Activated CD8-positive, alpha-beta T cell treated with anti-CD3 and anti-CD28 coated beads for 36 hours (primary cell): ENCODE measurements at places on chromosomes 7 and 10.

- no peak for DNase-seq
Observed at GRCh38 chr10:124011464-124011863, 81.9 kb downstream of the CHST15 start.

GRCh38 chr10:116403740-116404250 lies 23.9 kb upstream of the PNLIPRP3 start:
- DNase-seq: no peak

DNA sequence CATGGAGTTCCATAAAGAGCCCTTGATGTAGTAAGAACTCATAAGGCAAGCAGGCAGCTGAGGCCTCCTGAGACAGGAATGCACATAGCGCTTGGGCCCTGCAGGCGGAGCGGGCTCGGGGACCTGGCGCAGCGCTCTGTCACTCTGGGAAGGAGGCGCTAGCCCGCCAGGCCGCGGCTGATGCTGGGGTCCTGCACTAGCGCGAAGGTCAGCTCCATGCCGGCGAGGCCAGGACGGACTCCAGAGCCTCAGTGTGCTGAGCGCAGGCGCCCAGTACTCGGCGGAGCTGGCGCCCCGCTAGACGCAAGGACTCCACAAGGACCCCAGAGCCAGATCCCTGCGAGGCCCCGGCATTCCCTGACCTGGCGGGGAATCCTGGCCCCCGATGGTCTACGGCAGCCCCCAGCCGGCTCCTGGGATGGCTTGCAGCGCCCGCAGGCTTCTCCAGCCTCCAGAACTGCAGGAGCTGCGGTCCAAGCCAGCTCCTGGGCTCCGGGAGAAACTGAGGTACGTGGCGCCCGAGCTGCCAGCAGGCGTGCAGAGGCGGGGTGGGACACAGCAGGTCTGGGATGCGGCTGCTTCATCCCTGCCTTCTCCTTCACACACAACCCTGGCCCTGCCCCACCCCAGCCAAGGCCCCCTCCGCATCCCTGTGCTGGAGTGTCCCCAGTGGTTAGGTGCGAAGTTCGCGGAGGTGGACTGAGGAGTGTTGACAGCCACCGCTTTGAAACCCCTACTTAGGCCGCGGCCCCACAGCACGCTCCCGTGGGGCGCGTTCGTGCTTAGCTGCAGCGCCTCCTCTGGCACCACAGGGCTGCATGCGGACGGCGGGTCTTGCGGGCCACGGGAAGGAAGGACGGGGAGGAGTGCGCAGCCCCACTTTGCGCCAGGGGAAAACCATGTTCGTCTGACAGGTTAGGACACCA lies 761.5 kb upstream of the POM121L12 start:
- DNase-seq: no peak

DNA sequence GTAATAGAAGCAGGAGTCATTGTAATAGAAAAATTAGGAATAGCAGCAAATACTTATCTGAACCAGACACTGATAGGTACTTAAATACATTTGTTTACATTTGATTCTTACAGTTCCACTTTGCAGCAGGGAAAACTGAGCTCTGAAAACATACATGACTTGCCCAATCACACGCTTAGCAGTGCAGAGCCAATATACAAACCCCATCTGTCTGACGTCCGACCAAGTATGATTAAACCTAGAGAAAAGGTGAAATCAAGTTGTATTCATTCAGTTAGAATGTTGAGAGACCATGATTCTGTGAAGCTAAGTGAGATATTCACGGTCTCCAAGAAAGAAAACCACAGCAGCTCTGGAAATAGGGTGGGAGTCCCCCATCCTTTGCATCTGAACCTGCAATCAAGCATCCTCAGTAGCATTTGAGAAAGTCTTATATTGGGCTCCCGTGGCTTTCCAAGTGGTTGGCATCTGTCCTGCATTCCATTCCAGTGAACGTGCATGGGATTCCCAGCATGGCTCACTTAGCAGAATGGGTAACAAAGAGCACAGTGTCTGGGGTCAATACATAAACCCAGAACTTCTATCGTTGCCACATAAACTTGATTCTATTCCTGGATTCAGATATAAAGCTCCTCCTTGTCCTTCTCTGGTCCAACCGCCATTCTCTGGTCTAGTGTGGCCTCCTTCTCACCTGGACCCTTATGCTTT lies 148.7 kb upstream of the RSU1 start:
- no peak for DNase-seq

DNA sequence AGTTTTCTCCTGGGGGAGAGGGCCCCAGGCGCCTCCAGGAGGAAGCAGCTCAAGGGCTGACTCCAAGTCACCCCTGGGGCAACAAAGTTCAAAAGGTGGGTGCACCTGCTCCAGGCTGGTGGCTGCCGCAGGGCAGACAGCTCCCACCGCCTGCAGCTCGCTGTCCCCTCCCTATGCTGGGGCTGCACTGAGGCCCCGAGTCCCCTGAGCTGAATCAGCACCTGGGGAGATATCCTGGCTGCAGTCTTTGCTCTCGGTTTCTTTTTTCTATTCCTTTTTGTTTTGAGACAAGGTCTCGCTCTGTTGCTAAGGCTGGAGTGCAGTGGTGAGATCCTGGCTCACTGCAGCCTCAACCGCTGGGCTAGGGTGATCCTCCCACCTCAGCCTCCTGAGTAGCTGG lies 183.4 kb downstream of the DNAJB6 start:
- no peak for DNase-seq

- DNase-seq: no peak
Observed at GRCh38 chr10:85187047-85187446, 858.7 kb downstream of the CCSER2 start.

GRCh38 chr7:46756996-46757395 lies 824.9 kb downstream of the TNS3 start:
- no peak for DNase-seq

DNA sequence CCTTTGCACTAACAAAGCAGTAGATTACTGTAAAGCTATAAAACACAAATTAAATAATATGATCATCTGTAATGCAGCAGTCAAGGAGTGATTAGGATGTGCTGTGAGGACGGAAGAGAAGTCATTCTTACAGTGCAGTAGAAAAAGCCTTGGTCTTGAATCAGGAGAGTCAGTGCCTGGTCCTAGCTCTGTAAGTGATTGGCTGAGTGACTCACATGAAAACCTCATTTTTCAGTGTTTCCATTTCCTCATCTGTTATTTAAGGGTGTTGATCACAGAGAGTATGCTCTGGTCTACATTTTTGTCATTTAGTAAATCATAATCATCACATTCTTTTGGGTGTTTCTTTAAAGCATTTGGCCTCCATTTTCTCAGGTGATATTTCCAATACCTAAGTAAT lies 717.8 kb downstream of the LRMDA start:
- no peak for DNase-seq

- no peak for DNase-seq
Observed at GRCh38 chr7:101379302-101379701, 16.6 kb downstream of the COL26A1 start.

- no peak for DNase-seq
Observed at GRCh38 chr7:47488201-47488968, 93.5 kb downstream of the TNS3 start.
